Frontal cortex (tissue), 4 donors: ENCODE measurements at places on chromosomes 2 and 18.

GRCh38 chr2:207286106-207286505, 120.4 kb upstream of the KLF7 start:
- no peak for DNase-seq

- no peak for DNase-seq
Observed at GRCh38 chr2:168500516-168500915, 44.4 kb downstream of the CERS6 start.

DNA sequence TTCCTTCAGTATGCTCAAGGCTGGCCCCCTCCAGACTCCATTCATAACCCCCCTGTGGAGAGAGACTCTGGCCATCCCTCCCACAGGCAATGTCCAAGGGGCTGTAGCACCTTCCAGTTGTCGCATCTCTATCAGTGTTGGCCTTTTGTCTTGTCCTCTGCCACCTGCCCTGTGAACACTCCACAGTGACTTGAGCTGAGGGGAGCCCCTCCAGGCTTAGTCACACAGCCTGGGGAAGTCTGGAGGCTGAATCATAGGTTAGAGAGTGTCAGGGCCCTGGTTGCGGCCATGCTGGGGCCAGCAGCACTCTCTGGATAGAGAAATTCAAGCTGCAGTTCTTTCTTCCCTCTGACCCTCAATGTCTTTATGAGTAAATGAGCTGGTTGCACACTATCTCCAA, 64.7 kb downstream of the GYPC start:
- DNase-seq, result no peak

- no peak for DNase-seq
Observed at GRCh38 chr2:129203331-129203730, 776.1 kb upstream of the RAB6C start.

DNA sequence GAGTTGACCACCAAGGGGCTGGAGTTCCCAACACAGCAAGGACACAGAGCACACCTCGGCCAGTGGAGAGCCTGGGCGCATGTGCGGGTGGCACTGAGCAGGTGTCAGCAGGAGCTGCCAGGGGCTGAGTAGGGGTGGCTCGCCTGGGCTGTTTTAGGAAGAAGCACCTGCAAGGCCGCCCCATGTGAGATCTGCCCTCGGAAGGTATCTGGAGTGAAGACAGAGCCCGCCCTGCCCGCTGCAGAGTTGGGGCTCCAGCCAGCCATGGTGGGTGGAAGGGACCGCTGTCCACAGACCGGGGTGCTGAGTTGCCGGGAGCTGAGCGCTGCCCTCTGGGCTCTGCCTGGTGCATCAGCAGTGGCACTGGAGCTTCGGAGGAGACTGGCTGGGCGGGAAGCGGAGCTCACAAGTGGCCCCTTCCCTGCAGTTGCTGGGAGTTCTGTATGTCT, 35.2 kb downstream of the MTERF4 start:
- DNase-seq, result no peak

GRCh38 chr18:55654986-55655385, 67.0 kb upstream of the TCF4 start:
- no peak for DNase-seq

GRCh38 chr2:240386326-240386725, 49.1 kb upstream of the GPC1 start:
- no peak for DNase-seq

DNA sequence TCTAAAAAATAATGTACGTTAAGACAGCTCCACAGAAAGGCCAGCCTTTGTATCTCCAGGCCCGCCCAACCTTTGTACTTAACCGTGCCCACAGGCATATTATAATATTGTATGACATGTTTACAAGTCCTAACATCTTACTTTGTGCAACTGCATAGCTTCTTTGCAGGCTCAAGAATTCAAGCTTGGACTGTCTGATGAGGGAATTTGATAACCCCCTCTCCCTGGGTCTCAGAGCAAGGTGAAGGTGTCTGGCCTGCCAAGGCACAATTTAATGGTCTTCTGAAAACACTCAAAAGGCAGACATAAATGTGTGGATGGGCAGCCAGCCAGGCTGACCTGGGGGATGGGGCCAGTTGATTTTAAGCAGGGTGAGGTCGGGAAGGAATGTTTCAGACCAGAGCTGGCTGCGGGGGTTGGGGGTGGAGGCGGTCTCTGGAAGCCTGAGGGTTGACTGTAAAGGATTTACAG, 732.7 kb upstream of the FANCL start:
- no peak for DNase-seq

DNA sequence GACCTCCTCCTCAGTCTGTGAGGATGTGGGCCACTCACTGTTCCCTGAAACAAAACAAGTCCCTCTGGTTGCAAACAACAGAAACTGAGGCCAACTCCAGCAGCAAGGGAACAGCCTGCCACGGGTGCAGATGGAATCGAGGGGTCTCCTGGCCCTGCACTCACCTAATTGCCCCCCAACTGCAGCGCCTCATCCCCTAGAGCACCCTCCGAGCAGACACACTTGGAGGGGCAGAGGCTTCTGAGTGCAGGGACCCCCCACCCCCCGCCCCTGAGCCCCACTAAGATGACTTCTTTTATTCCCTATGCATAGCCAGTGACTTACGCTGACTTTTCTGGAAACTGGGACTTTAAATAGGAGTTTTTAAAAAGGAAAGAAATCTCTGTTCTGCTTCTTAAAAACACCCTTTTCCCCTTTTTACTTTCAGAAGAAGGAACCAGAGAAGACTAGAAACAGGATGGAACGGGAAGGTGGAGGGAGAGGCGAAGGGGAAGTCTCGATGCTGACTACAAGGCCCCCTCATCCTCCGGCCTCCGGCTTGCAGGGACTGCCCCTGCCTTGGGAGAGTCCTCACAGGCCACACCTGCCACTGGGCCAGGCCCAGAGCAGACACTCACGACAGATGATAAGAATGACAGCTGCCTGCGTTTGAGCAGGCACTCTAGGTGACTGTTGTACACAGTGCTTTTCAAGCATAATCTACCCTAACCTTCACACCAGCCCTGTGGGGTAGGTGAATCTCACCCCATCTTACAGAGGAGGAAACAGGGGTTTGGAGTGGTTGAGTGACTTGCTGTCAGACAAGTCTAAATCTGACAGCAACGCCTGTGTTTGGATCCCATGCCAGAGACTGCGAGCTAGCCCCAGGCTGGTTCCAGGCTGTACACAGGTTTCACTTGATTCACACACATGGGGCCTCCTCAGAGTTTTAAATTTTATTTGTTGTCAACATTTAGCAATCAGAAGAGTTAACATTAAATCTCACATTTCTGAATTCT, 28.2 kb upstream of the BIN1 start:
- DNase-seq, result no peak

DNA sequence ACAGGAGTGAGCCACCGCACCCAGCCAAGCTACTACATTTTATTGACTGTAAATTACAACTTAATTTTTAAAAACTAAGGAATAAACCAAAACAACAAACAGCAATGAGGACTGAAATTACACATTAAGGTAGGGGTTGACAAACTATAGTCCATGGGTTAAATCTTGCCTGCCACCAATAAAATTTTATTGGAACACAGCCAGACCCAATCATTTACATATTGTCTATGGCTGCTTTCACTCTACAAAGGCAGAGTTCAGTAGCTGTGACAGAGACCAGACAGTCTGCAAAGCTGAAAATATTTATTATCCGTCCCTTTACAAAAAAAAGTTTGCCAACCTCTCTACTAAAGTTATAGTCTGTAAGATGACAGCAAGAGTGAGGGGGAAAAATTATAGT, 24.3 kb upstream of the UGP2 start:
- DNase-seq, result no peak

DNA sequence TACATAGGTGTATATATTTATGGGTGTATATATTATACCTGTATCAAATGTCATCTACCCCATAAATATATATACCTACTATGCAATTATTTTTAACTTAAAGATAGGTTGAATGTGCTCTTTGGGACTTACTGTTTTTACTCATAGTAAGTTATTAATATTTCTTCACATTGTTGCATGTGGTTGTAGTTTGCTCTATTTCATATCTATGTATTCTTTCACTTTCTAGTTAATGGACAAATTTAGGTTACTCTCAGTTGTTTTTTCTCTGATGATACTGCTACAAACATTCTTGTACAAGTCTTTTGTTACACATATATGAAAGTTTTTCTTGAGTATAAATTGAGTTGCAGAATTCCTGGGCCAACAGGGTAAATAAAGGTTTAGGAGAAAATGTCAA, 601.8 kb upstream of the ID2 start:
- no peak for DNase-seq

DNA sequence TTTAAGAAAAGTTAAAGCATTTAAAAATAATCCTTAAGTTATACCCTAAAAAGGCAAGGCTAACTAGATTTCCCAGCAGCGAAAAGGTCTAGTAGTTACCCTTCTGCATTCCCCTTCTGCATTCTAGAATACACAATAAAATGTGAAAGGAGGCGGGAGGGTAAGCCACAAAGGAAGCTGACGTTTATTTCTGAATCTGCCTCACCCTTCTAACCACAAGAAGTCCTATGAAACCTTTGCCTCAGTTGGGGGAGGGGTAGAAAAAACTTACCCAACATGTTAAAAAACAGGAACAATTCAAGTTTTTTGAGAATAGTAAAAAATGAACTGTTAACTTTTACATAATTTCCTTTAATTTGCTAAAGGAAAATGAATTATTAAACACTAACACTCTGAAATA, 11.3 kb downstream of the STK17B start:
- no peak for DNase-seq

GRCh38 chr18:32770054-32770665, 2.7 kb downstream of the KLHL14 start:
- no peak for DNase-seq

GRCh38 chr2:64989982-64990614, 899 bp downstream of the SLC1A4 start:
- no peak for DNase-seq

DNA sequence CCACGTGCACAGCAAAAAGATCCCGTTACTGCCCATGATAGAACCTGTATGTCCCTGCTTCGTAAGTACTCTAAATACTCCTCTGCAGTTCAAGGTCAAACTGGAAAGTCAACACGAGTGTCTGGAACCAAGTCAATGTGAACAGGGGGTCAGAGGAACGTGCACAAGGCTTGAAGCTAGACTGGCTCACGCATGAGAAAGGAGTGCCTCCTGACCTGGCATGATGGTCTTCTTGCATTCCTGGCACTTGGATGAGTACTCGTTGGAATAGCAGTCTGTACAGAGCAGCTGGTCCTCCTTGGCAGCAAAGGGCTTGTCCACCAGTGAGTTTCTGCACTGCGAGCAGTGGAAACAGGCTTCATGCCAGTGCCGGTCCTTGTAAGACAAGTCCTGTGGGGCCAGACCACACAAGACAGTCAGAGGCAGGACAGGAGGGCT, 25.5 kb downstream of the FHL2 start:
- no peak for DNase-seq

DNA sequence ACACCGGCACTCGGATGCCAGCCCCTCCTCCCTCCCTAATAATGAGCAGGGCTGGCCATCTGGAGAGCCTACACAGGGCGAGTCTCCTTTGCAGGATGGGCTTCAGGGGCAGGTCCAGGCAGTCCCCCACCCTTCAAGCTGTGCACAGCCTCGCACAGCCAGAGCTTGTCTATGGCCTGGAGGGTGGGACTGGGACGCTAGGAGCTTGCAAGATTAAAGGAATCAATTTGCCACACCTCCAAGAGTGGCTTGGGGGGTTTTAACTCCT, 43.9 kb upstream of the OTOF start:
- no peak for DNase-seq

GRCh38 chr2:95298486-95299111, 1.5 kb downstream of the KCNIP3 start:
- DNase-seq, result no peak

DNA sequence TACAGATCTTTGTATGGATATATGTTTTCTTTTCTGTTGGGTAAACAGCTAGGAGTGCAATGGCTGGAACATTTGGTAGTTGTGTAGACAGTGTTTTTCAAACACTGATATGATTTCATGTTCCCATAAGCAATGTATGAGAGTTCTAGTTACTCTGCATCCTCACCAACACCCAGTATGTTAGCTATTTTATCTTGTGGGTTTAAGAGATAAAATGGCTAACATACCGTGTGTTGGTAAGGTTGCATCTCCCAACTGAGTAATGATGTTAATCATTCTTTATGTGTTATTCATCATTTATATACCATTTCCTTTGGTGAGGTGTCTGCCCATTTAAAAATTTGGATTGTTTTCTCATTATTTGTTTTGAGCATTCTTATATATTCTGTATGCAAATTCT, 65.7 kb downstream of the LYPD6B start:
- DNase-seq, result no peak

DNA sequence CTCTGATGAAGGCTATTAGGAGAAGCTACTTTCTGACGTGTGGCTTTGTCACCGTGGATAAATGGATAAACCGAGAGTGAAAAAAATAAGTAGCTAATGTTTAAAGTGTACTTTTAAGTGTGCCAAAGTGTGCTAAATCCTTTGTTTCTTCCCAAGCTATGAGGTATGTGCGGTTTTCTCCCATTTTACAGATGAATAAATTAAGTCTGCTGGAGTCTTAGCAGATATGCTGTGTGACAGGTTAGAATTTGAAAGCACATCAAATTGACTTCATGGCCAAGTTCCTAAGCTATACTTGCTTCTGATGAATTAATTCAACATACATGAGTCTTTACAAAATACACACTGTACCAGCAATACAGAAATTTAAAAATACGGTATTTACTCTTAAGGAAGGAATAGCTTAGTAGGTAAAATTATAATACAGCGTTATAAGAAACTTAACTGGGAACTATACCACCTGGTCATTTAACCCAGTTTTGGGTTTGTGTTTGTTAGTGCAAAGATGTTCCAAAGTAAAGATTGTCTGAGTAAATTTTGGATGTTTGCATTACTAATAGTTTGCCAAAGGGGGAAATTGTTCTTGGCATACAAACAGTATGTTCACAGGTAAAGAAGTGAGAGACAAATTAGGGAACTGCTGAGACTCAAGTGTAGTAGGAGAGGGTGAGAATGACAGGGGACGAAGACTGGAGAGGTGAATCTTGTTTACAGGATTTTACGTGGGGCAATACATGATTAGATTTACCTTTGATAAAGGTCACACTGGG, 1.4 kb downstream of the AGPS start:
- no peak for DNase-seq
